T1000 (cell line): ENCODE measurements at places on chromosomes 2 and 18.

GRCh38 chr2:10283106-10284062, 19.3 kb upstream of the HPCAL1 start:
- DNase-seq: peak; percentile 70

DNA sequence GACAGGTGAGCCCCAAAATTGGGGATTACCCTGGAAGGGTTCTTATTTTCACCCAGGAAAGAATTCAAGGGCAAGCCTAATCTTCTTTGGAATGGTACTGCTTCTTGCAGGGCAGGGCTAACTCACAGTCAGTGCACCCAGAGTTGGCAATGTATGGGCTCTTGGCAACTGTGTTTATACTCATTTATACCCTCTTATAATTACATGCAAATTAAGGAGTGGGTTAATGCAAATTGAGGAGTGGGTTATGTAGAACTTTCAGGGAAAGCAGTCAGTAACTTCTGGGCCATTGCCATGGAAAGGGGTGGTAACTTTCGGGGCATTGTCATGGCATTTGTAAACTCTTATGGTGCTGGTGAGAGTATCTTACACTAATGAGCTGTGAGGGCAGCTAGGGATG, 59.2 kb downstream of the SERPINB8 start:
- DNase-seq: no peak

- DNase-seq: no peak
These were observed 27.4 kb upstream of the TTC32 start for GRCh38 chr2:19929226-19929625.

DNA sequence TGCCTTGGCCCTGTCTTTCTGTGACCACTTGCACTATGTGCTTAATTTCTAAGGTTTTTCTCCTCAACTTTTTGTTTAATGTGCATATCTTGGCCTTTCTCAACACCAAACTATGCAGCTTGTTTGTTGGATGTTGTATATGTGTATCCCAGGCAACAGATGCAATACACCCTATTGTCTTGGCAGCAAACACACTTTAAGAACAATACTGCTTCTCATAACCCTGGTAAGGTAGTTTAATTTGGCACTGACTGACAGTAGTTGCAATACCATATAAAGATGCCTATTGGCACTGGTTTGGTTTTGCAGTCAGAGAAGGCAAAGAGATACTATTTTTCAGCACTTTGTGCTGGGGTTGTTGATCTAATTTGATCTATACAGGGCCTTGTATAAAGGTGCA, 360.7 kb upstream of the CWC22 start:
- no peak for DNase-seq

DNA sequence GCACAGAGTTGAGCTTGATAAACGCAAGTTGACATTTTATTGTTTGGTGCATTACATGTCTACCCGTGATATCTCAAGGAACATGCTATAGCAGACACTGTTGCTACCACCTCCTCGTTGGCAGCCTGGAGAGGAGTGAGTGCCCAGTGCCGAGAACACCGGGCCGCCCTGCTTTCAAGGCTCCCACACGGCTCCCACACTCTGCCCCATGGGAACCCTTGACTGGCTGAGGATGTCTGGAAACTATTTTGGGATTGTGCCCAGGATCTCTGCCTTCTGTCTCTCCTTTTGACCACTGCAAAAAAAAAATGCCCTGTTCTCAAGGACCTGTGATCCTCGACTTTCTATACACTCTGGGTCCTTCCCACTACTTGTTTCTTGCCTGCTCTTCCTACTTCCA, 21.1 kb downstream of the TET3 start:
- DNase-seq: no peak

DNA sequence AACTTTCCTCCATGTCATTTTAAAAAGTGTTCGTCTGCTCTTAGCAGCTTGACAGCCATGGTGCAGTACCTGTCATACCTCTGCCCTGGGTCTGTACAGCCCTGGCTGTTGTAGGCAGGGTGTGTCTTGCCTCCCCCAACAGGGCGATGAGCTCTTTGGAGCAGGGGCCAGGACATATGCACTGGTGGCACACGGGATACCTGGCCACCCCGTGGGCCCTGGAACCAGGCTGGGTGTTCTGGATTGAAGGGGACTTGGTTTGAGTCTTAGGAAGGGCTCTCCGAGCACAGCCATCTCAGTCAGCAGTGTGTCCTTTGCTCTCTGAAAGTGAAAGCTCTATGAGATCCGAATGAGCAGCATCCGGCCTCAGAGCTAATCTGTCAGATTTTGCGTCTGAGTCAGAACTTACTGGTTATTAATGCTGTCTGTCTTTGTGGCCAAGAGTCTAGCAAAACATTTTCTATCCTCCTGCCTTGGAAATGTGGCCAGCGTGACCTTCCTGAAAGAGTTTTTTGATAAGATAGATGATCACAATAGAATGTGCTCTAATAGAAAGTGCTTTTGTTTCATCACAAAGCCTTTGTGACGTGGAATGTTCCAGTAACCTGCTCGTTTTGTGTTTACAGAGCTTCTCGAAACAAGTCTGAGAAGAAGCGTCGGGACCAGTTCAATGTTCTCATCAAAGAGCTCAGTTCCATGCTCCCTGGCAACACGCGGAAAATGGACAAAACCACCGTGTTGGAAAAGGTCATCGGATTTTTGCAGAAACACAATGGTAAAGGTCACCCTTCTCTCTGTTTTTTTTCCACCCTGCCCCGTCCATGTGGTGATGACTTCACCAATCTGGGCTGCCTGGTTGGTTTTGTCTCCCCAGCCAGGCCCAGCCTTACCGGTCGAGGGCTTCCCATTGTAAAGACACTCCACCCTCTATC, 77.3 kb upstream of the RPL31 start:
- no peak for DNase-seq

DNA sequence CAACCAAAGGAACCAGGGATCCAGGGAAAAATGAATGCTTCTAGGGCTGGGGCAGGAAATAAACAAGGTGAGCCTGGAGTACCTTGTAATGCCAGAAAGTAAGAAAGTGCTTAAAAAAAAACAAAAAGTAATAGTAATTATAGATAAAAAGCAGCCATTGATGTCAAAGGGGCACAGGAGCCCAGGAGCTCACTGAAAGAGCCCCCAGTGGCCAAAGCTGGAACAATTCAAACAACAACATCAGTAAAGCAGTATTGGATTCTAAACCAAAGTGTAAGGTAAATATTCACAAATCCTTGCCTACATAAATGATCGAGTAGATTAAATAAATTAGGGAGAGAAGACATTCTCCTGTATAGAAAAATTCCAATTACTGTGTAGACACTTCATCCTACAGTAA, 114.3 kb upstream of the ARL4C start:
- no peak for DNase-seq

DNA sequence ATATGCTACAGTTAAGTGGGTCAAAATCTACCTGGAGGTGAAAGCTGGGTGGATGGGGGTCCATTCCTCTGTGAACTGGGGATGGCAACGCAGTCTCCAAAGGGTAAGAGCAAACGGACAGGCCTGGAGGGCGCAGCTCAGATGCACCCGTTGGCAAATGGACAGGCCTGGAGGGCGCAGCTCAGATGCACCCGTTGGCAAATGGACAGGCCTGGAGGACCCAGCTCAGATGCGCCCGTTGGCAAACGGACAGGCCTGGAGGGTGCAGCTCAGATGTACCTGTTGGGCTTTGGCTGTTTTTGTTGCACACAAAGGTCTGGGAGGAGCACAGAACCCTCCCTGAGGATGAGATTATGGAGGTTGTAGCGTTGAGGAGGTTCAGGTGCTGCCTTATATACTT, 33.7 kb downstream of the RBFA start:
- no peak for DNase-seq

DNA sequence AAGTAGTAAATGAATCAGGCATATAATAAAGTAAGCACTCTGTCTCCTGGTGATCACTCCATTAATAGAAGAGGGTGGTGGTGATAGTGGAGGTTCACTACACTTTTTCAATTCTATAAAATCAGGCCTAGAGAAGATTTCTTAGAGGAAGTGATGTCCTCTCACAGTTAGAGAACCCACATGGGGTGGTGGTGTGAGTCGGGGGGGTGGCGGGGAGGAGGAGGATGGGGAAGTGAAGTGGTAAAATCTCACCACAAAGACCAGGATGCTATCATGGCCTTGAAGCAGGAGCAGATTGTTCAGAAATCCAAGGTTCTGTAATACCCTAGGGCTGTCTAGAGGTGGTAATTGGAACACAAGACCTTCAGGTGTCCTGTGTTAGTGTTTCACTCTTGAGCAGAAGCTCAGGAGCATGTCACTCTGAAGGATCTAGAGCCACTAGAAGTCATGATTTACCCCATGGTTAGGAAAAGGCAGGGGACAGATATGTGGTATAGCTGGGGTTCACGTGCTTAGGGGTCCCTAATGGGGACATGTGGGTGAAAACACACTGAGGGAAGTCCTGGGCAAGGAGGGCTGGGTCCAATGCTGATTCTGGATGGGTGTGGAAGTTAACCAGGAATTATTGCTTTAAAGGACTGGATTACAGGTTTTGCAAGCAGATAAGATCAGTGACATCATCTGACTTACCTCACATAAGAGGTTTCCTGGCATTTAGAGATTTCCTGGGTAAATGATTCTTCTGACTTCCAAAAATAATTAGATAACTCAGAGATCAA, 31.0 kb downstream of the RNF125 start:
- DNase-seq: no peak

GRCh38 chr18:13584825-13585224, 141.5 kb downstream of the FAM210A start:
- DNase-seq: no peak

DNA sequence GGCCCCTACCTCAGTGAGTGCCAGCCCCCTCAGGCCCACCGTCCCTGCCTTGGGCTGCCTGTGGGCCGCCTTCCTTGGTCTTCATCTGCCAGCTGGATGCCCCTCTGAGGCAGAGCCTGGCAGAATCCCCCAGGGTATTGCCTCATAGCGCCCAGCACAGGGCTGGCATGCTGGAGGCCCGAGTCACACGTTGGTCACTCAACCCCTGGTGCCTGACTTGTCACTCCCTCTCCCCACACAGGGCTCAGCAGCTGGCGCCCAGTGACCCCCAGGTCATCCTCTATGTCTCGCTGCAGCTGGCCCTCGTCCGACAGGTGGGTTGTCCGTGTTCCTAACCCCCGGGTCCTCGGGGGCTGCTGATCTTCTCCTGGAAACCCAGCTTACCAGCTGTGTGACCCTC, 108.4 kb upstream of the MCFD2 start:
- no peak for DNase-seq

GRCh38 chr2:223949241-223949840, 4.2 kb upstream of the WDFY1 start:
- no peak for DNase-seq

- DNase-seq: no peak
These were observed 126.4 kb downstream of the GFPT1 start for GRCh38 chr2:69260666-69261065.

DNA sequence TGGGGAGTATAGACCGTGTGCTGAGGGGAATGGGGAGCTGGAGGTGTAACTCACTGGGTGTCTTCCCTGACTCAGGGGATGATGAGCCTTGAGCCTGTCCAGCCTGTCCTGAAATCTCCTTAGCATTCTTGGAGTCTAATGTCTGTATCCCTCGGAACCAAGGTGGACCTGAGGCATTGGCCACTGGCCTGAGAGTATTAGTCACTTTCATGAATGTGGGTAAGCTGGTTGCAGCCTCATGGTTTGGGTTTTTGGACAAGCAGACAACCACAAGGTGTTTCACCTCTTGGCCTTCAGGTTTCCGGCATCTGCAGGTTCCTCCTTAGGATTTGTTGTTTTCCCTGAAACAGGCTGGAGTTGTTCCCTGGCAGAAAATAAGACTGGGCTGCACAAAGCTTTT, 63.2 kb downstream of the PRKCE start:
- DNase-seq: no peak

DNA sequence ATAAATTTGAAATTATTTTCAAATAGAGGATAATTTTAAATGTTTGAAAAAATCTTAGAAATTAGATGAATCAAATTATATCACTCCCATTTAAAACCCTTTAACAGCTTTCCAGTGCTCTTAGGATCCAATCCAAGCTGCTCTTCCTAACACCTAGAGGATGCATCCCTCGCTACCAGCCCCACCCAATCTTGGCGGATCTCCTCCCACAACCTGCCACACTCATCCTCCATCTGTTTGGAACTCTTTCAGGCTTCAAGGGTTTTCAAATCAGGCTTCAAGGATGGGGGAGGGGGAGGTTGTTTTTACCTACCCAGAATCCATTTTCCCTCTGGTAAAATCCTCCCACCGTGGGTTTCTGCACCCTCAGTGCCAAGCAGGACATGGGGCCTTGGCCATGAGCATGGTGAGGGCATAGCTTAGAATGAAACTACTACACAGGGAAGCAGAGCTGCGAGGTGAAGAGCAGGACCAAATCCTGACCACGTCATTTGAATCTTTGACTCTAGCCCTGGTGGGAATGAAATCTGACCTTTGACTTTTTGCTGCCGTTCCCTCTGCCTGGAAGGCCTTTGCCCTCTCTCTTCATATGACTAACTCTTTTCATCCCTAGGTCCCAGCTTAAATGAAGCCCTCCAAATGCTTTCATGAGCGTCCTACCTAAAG, 113.0 kb upstream of the MAPRE2 start:
- DNase-seq: no peak

DNA sequence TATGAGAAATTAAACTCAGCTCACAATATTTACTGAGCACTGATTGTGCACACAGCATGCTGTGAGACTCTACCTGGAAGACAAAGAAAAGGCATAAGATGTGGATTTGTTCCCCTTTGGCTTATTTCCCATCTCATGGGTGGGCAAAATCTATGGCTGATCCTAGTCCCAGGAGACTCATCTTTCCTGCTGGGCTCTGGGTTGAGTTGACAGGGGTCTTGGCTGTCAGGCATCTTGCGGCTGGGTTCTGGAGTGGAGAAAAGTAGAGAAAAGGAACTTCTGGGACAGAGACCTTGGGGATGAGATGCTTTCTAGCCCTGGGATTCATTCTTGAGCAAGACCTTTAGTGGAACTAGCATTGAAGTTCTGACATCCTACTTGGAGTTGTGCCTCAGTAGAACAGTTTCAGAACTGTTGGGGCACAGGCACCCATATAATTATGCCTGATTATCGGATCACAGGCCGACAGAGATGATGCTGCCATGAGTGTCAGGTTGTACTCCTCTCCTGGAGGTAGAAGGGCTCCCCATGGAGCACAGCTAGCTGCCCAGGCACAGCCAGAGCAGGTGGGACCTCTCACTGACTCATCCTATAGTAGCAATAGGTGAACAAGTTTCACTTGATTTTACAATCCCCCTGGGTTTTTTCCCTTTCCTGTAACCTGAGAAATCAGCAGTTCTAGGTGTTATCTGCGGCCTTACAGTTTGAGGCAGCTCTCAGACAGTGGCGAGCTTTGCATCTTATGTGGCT, 260.9 kb downstream of the CYRIA start:
- no peak for DNase-seq

DNA sequence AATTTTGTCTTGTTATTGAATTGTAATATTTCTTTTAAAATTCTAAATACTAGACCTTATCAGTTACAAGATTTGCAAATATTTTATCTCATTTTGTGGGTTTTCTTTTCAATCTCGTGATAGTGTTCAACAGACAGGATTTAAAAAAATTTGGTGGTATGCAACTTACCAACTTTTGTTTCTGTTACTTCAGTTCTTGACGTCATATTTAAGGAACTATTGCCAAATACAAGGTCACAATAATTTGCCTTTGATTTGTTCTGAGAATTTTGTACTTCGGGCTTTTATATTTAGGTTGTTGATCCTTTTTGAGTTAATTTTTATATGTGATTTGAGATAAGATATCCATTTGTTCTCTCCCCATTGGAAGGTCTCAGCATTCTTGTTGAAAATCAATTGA, 876.6 kb downstream of the DCDC2C start:
- DNase-seq: no peak
